NCI-H226 (cell line): ENCODE measurements at places on chromosomes 12 and 14.

- DNase-seq: peak; percentile 86
Measured at GRCh38 chr14:96245710-96246538, 10.1 kb upstream of the BDKRB1 start.

DNA sequence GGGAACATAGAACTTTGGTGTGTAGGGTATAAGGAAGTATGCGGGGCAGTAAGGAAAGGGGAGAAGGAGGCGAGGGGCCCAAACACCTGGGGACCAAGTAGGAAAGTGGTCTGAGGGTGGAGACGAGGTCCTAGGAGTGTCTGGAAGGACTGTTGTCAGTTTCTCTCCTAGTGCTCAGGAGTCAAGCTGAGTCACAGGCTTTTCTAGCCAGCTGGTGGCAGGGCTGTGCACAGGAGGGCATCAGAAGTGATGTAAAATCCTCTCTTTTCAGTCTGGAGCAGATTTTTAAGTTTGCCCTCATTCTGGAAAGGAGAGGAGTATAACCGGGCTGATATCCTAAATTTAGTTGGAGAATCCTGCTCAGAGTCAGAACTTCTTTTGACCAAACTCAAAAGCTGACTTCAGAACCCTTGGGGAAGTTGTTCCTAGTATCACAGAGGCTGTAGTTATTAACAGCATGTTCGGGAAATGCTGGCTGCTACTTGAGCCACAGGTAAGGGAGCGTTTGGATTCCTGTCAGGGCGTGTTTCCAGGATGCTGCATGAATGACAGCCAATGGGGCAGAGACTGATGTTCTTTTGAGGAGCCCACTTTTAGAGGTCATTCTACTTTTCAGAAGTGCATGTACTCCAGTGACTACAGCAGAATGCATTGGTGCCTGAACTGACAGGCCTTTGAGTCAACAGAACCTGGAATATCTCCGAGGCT, 19.3 kb downstream of the ZNF664 start:
- no peak for DNase-seq

- no peak for DNase-seq
Measured at GRCh38 chr14:22554498-22555383, 34.3 kb downstream of the DAD1 start.

DNA sequence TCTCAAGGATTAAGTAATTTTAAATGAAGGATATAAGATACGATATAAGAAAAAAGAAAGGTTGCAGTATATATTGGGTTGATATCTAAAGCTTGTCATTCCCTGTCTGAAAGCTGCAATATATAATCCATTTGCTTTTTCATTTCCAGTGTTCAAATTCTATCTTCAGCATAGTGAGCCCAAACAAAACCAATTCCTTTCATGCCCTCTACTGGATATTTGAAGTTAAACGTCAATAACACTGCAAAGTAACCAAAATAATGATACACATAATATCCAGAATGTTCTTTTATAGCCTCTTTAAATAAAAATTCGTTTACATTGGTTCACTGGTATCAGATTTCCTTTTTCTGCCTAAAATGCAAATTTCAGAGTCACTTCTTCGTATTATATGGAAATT, 64.5 kb upstream of the DAAM1 start:
- no peak for DNase-seq

DNA sequence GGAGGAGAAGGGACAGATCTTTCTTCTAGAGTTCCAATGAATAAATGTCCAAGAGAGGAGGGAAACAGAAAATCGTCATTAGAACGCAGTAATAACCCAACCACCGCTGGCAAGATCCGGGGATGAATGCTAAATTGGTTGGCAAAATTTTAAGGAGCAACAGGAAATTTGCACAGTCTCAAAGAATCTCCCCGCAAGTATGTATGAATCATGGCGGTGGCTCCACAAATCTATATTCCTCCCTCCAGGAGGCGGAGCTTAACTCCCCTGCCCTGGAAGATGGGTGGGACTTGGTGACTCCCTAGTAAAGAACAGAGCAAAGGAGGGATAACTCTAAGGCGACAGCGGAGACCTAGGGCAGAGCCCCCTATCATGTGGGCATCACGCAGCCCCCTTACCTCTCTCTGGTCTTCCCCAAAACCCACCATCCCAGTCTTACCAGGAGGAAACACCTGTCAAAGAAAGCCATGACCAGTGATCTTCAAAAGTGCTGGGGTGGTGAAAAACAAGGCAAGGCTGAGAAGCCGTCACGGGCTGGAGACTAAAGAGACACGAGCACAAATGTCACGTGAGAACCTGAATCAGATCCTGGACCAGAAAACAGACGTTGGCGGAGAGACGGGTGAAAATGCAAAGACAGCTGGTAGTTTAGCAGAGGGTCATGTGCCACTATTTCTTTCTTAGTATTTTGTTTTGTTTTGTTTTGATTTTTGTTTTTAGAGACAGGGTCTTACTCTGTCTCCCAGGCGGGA, 125.8 kb downstream of the NCOR2 start:
- peak; percentile 88 for DNase-seq

DNA sequence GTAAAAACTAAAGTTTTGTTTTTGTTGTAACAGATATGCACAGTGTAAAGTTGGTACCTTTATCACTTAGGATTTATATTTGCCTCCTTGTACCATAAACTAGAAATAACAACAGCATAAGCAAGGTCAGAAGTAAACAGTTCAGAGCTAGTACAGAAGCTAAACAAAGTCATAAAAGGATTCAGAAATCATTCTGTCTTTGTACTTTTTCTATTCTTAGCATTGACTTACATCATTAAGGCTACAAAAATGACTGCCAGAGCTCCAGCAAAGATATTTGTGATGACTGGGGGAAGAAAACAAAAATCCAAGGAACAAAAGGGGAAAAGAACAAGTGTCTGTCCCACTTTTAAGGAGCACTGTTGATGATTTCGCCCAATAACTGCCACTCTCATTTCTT, 347.2 kb downstream of the CCDC91 start:
- no peak for DNase-seq

- DNase-seq: no peak
Measured at GRCh38 chr14:60632777-60633176, 16.5 kb downstream of the SIX1 start.
